Stimulated activated CD8-positive, alpha-beta memory T cell treated with anti-CD3 and anti-CD28 coated beads, Interleukin-12 subunit alpha, Interleukin-12 subunit beta, amount 100 ng/mL, for 1 hour (primary cell): ENCODE measurements at places on chromosomes 2 and 18.

DNA sequence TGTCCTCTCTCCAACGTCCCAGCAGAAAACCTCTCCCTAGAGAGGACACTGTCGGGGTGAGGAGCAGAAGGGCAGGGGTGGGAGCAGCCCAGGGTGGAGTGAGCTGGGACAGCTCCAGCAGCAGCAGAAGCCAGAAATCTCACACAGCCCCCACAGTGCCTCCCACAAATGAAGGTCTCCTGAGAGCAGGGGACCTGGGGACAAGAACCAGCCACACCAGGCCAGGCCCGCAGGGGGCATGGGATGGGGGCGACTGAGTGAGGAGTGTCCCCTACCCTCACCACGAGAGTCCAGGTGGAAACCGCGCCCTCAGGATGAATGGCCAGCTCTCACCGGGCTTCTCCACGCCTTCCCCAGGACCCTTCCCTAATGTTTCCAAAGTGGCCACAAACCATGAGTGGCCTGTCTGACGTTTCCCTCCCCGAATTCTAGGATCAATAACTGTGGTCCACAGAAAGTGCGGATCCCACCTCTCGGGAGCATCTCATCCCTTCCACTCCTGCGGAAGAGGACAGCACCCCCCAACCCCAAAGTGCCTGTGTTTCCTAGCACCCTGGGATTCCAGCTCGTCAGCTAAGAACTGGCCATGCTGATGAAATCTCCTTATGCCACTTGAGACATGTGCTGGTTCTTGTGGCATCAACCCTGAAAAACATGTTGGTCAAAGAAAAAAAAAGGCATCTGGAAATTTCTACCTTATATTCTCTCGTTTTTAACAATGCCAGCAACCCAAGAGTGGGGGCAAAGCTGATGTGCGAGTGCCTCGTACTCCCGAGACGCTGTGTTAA lies 121.1 kb downstream of the HDAC4 start:
- no peak for DNase-seq

GRCh38 chr2:197784956-197785941 lies at the start of gene BOLL:
BOLL (minus strand) TSS chr2:197785319; CDS start chr2:197781850, 3,469 bp downstream.
- no peak for DNase-seq

DNA sequence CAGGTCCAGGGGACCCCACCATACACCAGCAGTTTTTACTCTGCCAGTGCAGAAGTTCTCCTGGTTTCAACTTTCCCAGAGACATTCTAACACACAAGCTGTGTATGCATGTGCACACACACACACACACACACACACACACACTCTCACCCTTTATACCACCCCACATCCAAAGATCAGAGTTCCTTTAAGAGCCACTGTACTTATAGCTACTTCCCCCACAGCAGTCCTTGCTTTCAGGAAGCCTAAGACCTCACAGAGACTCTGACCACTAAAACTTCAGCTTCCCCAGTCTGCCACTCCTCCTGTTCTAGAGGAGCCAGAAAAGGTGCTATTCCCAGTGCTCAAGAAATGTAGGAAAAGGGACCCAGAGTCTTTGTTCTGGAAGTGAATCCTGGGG lies 107.8 kb downstream of the ZNF521 start:
- no peak for DNase-seq

DNA sequence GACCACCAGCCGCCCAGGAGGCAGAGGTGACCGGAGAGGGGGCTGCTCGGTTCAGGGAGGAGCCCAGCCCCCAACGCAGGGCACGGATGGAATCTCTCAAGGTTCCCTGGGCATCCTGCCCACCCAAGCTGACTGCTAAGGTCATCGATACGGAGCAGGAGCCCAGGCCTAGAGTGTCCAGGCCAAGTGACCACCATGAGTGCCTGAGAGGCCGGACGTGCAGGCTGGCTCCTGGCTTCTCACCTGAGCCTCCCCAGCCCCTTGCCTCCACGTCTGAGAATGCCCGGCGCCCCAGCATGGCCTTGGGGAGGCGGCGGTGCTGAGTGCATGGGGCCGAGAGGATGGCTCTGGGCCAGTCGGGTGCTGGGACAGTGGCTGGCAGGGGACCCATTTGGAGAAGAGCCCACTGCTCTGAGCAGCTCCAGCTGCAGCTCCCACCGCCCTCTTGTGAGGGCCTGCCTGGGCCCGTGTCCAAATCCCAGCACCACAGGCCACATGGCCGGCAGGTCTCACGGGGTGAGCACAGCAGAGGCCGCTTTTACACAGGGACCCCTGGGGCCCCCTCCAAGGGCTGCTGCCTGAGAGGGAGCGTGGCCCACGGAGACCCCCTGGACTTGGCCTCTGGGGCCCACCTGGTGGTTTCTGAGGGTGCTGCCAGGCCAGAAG lies 102.8 kb upstream of the CTDP1 start:
- DNase-seq: no peak

- no peak for DNase-seq
Measured at GRCh38 chr2:109422071-109422757, 191.6 kb downstream of the SEPTIN10 start.

DNA sequence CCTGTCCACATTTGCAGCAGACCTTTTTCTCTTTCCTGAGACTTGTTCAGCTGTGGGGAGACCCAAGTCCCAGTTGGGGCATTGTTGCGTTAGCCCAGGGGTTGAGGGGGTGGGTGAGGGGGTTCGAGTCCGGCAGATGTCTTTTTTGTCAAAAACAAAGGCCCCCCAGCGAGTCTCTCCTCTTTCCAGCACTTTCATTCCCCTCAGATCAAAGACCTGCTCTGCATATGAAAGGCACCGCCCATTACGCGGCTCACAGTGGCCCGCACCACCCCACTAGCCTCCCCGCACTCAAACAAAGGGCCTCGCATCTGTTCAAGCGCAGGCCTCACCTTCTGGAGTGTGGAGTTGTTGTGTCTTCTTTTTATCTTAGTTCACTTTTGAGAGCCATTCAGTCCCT lies 25.2 kb downstream of the TRABD2A start:
- no peak for DNase-seq

DNA sequence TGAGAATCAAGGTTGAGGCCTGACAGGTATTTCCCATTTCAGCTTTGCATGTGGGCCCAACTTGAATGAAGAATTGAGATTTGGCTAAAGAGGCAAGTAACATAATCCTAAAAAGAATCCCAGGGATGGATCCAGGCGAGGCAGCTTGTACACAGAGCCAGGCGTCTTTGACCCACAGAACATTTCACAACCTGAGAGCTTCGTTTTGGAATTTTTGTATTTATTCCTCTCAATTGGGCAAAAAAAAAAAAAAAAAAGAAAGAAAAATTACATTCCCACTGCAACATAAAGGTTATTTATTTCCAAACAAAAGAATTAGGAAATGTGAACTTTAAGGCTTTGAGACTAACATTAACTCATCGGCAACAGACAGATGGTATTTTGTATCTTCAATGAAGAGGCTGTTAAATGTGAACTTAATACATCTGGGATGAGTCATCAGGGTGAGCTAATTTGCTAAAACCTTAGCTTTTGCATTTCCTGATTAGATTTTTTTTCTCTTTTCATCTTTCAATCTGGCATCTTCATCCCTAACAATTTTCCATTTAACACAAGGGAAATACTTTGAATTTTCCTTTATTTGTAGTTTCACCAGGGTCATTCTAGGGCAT lies 478.5 kb upstream of the TNP1 start:
- no peak for DNase-seq
